Esophagus squamous epithelium (tissue), 5 donors: ENCODE measurements at places on chromosomes 2 and 18.

GRCh38 chr18:77948567-77948966 is 698.9 kb downstream of the GALR1 start:
- H3K4me1 ChIP-seq = no peaks in the 10 kb centered on the region
- no peaks in the 10 kb centered on the region for H3K27me3 ChIP-seq
- DNase-seq = no peak
- no peaks in the 10 kb centered on the region for H3K36me3 ChIP-seq
- H3K27ac ChIP-seq = no peak overlapping the region
- H3K4me3 ChIP-seq = no peak overlapping the region

DNA sequence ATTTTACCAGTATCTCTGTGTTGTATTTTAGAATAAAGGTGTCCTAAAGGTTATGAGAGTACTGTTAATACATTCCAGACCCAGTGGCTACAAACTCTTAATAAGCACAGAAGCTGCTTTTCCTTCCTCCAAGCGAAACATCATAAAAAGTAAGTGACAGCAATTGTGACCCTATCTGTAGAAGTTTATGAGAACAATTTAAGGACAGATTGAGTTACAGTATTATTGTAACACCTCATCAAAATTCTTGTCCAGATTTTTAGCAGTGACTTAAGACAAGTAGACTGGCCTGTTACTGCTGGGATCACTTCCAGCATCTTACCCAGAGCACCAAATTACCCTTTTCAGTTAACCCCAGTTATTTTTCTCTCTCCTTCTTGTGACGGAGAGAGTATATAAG is 154.6 kb downstream of the ERBB4 start:
- no peak overlapping the region for H3K4me3 ChIP-seq
- H3K27me3 ChIP-seq = no peaks in the 10 kb centered on the region
- no peaks in the 10 kb centered on the region for H3K4me1 ChIP-seq
- H3K27ac ChIP-seq = no peak overlapping the region
- H3K36me3 ChIP-seq = no peaks in the 10 kb centered on the region
- no peak for DNase-seq

DNA sequence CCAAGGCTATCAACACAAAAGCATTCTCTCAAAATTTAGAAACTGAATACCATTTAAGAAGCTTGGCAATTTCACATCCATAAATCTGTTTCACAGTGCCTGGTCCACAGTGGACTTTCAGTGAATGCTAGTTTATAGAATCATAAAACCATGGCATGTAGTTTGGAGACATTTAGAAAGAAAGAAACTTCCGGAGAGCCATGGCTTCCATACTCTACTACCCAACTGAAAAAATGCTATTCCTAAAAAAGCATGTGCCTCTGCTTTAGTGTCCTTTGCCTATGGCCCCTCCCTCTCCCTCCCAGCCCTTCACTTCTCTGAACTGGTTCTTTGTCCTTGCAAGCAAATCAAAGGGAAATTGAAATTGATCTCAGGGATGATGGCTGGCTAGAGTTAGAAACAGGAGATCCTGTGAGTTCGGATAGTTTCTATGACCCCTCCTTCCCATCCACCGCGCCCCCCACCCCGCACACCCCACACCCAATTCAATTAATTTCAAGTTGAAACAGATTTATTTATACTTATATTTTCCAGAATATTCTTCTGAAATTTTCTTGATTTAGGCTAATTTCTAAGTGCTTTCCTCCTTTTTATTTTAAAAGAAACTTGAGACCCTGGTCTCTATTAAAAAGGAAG is 248.3 kb downstream of the TRIB2 start:
- no peak overlapping the region for H3K27ac ChIP-seq
- no peak overlapping the region for H3K4me3 ChIP-seq
- DNase-seq = no peak
- H3K4me1 ChIP-seq = peaks cover 8% of the 10 kb centered on the region
- no peaks in the 10 kb centered on the region for H3K27me3 ChIP-seq

DNA sequence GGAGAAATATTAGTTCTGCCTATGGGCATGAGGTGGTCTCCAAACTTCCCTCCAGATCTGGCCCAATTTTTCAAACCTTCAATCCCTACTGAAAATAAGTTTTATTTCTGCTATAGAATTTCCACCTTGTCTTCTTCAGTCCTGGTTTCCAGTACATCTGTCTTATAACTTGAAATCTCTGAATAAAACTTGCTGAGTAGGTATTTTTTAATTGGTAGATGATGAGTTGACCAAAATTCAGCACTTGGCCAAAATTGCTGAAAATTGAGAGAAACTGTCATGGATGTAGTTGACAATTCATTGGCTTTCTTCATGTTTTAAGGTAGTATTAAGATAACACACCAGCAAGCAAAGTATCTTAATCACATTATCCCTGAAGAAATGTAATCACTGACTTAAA is 206.2 kb downstream of the PARD3B start:
- H3K27me3 ChIP-seq = no peaks in the 10 kb centered on the region
- H3K36me3 ChIP-seq = no peaks in the 10 kb centered on the region
- no peaks in the 10 kb centered on the region for H3K4me1 ChIP-seq
- no peak overlapping the region for H3K4me3 ChIP-seq

GRCh38 chr2:86552889-86553288 is 10.4 kb downstream of the CHMP3 start:
- H3K4me3 ChIP-seq = no peak overlapping the region
- no peak overlapping the region for H3K27ac ChIP-seq
- no peak for DNase-seq
- no peaks in the 10 kb centered on the region for H3K4me1 ChIP-seq

DNA sequence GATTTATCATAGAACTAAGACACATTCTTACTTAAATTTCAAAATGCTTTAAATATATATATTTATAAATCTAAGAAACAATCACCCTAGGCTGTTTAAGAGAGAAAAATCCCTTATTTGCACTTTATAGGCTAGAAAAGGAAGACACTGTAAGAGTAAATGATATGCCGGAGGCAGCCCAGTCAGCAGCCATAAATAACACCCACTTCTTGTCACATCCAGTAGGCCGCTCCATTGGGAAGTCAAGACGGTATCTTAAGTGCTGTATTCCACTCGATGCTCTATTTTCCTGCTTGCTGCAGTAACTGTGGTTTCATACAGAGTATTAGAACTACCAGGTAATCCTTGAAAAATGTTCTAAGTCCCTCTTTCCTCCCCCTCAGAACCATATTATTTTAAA is 57.9 kb downstream of the ABCA12 start:
- H3K36me3 ChIP-seq = no peaks in the 10 kb centered on the region
- no peak overlapping the region for H3K4me3 ChIP-seq
- H3K27ac ChIP-seq = no peak overlapping the region
- no peaks in the 10 kb centered on the region for H3K4me1 ChIP-seq
- DNase-seq = no peak
- H3K27me3 ChIP-seq = no peaks in the 10 kb centered on the region

DNA sequence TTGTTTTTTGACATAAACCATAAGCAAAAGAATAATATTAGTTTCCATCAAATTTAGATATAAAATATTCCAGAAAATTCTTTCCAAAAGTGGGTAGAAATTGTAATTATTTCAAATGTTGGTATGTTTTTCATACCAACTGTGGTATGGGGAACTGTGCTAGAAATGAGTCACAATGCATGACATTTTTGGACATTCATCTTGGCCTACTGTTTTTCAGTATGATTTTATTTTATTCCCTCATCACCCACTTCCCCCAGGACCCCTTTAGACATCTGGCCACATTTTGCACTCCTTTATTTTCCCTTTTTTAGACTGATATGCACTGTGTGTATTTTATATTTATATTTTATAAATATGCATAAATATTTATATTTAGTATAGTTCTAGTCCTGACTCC is 97.1 kb downstream of the DPP4 start:
- H3K27me3 ChIP-seq = no peaks in the 10 kb centered on the region
- no peak for DNase-seq
- H3K36me3 ChIP-seq = no peaks in the 10 kb centered on the region

- H3K27me3 ChIP-seq = no peaks in the 10 kb centered on the region
- DNase-seq = no peak
- no peak overlapping the region for H3K27ac ChIP-seq
Measured at GRCh38 chr2:191434072-191434471, 188.9 kb downstream of the MYO1B start.

DNA sequence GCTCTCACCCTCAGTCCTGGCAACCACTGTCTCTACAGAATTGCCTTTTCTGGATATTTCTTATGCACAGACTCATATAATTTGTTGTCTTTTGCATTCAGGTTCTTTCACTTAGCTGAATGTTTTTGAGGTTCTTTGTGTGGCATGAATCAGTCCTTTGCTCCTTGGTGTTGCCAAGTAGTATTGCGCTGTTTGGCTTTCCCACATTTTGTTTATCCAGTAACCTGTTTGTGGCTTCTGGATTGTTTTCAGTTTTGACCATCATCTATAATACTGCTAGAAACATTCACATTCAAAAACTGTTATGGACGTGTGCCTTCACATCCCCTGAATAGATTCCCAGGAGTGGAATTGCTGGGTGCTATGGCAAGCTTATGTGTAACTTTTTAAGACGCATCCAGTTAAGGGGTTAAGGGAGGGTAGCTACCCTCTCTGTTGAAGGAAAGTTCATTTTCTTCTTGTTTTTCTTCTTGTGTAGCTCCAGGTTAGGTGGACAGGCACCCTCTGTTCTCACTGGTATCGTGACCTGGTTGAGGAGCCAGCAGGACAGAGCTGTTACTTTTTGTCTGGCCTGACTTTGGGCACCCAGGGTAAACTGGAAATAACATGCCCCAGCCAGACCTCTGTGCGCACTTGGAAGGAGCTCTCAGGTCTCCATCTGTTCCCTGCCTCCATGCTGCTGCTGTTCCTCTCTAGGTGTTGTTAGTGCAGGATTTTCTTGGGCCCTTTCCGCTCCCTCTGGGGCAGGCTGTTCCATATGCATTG is 29.6 kb downstream of the ARHGAP25 start:
- H3K27me3 ChIP-seq = no peaks in the 10 kb centered on the region
- no peak for DNase-seq
- H3K4me1 ChIP-seq = no peaks in the 10 kb centered on the region
- H3K27ac ChIP-seq = peak overlapping the region; percentile 13
- no peaks in the 10 kb centered on the region for H3K36me3 ChIP-seq

DNA sequence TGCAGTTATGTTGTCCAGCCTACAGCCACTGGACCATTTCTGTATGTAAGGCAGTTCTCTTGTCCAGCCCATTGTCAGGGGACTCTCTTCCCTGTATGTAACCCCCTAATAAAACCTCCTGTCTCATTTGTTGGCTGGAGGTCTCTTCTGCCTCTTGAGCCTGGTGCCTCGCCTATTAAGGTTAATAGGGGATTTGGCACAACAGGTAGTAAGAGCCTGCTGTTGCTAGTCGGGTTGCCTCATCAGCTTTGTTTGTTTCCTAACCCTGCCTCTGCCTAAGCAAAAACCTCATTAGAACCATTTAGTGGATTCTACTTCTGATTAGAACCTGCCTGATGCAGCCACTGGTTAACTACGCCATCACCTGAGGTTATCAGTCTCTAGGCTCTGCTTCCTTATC is 62.2 kb upstream of the STPG4 start:
- no peak overlapping the region for H3K27ac ChIP-seq
- H3K27me3 ChIP-seq = no peaks in the 10 kb centered on the region
- no peak overlapping the region for H3K4me3 ChIP-seq
- no peak for DNase-seq
- H3K4me1 ChIP-seq = no peaks in the 10 kb centered on the region

DNA sequence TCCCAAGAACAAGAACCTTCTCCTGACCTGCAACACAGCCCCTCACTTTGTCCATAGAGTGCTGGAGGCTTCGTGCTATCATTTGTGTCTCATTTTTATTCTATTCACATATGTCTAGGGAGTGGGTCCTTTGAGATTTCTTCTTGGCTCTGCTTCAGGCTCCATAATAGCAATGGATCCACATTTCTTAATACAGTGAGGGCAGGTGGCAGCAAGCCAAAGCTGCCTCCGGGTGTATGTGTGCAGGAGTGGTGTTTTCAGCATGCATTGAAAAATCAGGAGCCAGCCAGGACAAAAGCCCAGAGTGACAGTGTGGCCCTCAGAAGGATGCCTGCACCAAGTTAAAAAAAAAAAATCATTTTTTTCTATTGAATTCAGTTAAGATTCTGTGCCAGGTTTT is 115.1 kb upstream of the PELI1 start:
- peaks cover 62% of the 10 kb centered on the region for H3K4me1 ChIP-seq
- no peaks in the 10 kb centered on the region for H3K27me3 ChIP-seq
- H3K36me3 ChIP-seq = no peaks in the 10 kb centered on the region
- H3K4me3 ChIP-seq = no peak overlapping the region
- H3K27ac ChIP-seq = no peak overlapping the region

- no peak overlapping the region for H3K27ac ChIP-seq
- DNase-seq = no peak
- peak overlapping the region; percentile 42 for H3K4me3 ChIP-seq
- H3K4me1 ChIP-seq = peaks cover 25% of the 10 kb centered on the region
- H3K36me3 ChIP-seq = no peaks in the 10 kb centered on the region
Measured at GRCh38 chr2:26178746-26179436, 6.0 kb downstream of the GAREM2 start.

DNA sequence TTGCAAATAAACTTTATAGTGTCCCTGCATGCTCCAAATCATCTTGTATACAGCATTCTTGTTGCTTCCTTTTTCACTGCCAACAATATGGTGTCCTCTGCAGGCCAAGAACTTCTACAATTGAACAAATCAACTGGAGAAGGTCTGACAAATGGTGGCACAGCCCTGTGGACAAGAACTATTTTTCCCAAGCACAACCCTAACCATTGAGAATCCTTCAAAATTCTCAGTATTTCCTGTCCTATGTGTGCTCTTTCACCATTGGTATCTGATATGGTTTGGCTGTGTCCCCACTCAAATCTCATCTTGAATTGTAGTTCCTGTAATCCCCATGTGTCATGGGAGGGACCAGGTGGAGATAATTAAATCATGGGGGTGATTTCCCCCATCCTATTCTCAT is 865.1 kb upstream of the ACVR2A start:
- no peaks in the 10 kb centered on the region for H3K36me3 ChIP-seq
- H3K4me3 ChIP-seq = no peak overlapping the region
- H3K27ac ChIP-seq = no peak overlapping the region
- DNase-seq = no peak
- H3K27me3 ChIP-seq = no peaks in the 10 kb centered on the region

- no peaks in the 10 kb centered on the region for H3K27me3 ChIP-seq
- H3K4me1 ChIP-seq = no peaks in the 10 kb centered on the region
- no peak overlapping the region for H3K4me3 ChIP-seq
- H3K36me3 ChIP-seq = no peaks in the 10 kb centered on the region
Measured at GRCh38 chr2:228875152-228875900, 395.8 kb downstream of the PID1 start.

GRCh38 chr2:3349211-3349693 is 28.4 kb downstream of the EIPR1 start:
- H3K36me3 ChIP-seq = no peaks in the 10 kb centered on the region
- no peak for DNase-seq
- H3K4me3 ChIP-seq = peak overlapping the region; percentile 41

DNA sequence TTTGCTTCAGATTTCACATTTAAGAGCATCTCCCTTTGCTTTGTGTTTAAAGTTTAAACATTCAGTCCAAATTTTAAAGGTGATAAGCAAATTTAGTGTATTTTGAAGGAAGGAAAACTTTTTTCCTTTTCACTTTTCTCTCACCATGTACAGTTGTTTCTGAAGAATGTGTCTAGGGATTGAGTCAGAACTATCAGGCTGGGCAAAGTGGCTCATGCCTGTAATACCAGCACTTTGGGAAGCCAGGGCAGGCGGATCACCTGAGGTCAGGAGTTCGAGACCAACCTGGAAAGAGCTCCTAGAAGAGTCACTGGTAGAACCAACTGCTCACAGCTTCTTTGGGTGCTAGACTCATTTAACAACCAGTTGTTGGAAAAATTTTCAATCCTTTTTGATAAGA is 327.0 kb upstream of the THUMPD2 start:
- H3K27me3 ChIP-seq = no peaks in the 10 kb centered on the region
- H3K36me3 ChIP-seq = no peaks in the 10 kb centered on the region
- no peaks in the 10 kb centered on the region for H3K4me1 ChIP-seq
- DNase-seq = no peak
